ENCODE measurements at places on chromosomes 4 and X.
A peak's percentile ranks its signal among the peaks of the same experiment; 100 is the strongest.

GRCh38 chr4:163563592-163563991, 69.1 kb downstream of the TMA16 start:
- no peak for DNase-seq

- no peak for DNase-seq
Measured at GRCh38 chr4:133565379-133565778, 416.3 kb downstream of the PCDH10 start.

DNA sequence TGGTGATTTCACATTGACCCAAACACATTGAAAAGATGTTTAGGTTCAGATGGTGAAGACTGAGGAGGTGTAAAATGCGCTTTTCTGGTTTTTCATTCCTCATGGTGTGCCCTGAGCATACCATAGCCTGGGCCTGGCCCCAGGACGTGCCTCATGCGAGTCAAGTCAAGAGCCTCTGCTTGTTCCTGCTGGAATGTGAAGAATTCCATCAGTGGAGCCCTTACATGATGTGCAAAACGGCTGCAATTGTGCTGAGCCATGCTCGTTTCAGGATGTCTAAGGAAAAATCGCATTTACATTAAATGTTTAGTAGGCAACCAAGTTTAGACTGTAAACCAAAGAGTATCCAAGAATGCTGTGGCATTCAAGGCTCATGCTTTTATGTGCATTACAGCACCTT, 34.9 kb downstream of the GYG2 start:
- DNase-seq = peak; percentile 26

DNA sequence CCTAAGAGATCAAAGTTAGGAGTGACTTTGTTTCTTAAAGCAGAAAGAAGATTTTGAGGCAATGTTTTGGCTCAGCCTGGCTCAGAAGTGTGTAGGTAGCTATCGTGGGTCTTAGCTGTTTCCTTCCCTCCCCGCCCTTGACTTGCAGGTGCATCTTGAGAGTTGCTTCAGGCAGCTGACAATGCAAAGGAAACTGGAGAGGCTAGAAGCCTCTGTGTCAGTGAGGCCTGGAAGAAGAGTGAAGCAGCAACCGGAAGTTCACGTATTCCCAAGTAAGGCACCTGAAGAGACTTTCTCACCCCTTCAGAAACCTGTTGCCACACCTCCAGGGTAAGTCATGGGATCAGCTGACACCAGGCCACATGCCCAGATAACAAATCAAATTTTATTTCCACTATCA, 10.6 kb upstream of the XKRX start:
- DNase-seq = no peak

- DNase-seq = no peak
Measured at GRCh38 chrX:105471597-105471996, 251.1 kb upstream of the TEX13A start.

DNA sequence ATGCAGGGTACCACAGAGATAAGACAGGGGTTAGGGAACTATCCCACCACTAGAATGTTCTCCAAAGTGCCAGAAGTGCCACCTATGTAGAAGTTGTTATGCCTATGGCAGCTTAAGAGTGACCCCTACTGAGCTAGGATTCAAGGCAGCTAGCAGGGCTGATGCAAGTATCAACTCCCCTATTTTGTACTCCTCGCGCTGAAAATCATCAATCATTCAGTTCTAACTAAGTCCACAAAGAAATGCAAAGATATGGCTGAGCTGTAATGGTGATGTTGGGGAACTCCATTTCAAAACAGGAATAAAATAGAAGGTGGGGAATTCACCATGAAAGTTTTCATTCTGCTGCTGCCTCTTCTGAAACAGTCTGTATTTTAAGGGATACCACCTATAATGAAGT, 13.8 kb downstream of the ACSL4 start:
- no peak for DNase-seq
